AG10803 (cell line): ENCODE measurements at places on chromosomes 13 and 19.

DNA sequence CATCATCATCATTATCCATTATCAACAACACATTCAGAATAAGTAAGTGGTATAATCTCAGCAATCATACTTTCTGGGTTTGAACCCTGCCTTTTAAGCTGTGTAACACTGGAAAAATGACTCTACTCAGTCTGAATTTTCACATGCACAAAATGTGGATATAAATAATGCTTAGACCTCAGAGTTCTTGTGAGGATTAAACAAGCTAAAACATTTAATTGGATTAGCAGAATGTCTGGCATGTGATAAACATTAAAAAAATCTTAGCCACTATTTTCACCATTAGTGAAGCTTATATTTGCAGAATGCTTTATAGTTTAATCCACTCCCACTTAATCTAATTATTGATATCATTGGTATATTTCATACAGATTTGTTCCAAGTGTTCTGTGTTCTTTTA lies 412.3 kb downstream of the RFC3 start:
- DNase-seq, result no peak

DNA sequence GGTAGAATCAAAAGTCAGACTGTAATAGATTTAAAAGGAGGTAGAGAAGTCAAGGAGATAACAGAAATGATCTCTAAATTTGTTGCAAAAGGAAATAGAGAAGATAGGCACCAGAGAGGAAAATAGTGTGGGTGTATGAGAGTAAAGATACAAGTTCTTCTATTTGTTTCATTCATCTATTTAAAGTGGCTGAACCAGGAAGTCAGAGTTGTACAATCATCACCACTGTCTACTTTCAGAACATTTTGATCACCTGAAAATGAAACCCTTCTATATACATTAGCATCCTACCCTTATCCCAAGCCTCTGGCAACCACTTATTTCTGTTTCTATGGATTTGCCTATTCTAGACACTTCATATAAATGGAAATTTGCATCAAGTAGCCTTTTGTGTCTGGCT lies 36.7 kb downstream of the INTS6 start:
- no peak for DNase-seq

GRCh38 chr13:113394339-113394640 lies 30.4 kb upstream of the GRTP1 start:
- DNase-seq, result no peak

GRCh38 chr13:75432811-75433244 lies 49.1 kb downstream of the TBC1D4 start:
- DNase-seq, result no peak

GRCh38 chr19:47013041-47013517 lies 6.6 kb upstream of the NPAS1 start:
- peak; percentile 60 for DNase-seq

GRCh38 chr19:47228937-47229675 lies 1.9 kb downstream of the BBC3 start:
- peak; percentile 57 for DNase-seq

- peak; percentile 71 for DNase-seq
These were observed 52.7 kb upstream of the ZDHHC20 start for GRCh38 chr13:21511849-21512248.

DNA sequence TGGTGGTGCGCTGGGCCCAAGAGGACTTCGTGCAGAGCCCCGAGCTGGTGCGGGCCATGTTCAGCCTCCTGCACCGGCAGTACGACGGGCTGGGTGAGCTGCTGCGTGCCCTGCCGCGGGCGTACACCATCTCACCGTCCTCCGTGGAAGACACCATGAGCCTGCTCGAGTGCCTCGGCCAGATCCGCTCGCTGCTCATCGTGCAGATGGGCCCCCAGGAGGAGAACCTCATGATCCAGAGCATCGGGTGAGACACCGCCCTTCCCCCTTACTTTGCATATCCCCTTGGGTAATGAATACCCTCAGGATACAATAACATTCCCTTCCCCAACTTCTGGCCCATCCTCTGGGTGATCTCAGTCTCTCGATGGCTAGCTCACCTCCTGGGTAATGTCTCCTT lies 60.9 kb downstream of the RYR1 start:
- no peak for DNase-seq

DNA sequence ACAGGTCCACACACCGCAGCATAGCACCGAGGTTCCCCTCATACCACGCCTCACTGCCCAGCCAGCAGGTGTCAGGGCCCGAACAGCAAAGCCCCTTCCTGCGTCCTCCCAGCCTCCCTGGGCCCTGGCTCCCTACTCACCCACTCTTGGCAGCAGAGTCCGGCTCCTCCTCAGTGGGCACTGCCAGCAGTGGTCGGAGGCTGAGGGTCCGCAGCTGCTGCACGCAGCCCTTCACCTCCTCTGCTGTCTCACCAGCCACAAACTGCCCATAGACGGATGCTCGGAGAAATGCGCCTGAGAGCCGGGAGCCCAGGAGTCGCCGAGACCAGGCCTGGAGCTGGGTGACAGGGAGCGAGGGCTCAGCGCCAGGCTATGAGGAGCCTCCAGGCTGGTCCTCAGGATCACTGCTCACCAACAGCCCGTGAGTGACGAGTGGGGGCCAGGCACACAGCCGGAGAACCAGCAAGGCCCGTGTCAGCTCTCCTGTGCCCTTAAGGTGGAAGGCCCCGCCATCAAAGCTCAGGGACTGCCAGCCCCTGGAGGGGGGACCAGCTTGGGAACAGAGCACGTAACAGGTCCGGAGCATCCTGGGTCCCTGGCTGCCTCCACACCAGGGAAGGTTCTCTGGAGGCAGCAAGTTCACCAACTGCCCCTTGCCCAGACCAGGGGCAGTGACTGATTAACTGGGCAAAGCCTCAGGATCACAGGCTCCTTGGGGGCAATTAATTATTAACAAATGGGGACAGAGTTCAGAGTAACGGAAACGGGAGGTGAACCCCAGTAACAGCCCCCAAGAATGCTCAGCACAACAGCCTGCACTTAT lies at the start of gene PRODH2:
TSS of gene PRODH2 (minus strand) at position 626 of the 823 bp plus-strand sequence. CDS start at position 586, 40 bp downstream.
- DNase-seq, result no peak
